ENCODE measurements at places on chromosomes 3 and 15. TPM values are rescaled to one million over a fixed set of nuclear protein-coding genes. Genes with fewer than 3 reads are reported as not detected.

- DNase-seq: no peak
These were observed 48.1 kb upstream of the SEMA6D start for GRCh38 chr15:47669221-47669620.

DNA sequence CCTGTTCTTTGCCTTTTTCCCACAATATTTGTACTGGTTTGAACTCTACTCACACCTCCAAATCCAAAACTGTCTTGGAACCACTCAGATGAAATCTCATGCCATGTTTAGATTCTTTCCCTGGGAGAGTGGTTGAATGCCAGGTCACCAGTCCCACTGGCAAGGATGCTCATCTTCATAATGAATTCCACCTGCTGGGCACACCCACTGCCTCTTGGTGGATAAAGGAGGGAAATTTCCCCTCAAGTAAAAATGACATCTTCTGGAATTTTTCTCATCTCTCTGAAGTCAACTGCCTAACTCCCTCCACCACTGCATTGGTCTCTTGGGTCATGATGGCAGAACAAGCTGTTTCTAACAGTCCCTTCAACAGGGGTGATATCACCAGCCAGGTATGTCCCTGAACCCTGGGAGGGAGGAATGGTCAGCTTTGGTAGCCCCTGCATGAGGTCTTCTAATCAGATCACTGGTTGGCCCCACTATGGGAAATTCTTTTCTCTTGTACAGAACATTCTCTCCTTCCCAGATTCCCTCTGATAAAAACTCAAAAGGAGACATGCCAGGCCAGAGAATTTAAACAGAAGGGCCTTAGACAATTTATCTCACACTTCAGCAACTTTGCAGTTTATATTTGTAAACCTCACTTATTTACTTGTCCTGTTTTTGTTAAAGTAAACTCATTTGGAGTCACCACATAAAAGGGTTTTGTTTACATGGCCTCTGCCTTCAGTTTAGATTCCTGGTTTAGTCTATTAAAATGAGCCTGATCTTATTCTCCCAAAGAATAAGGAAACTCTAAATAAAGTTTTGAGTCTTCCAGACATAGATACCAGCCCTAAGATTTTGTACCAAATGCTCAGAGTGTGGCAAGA is 143.4 kb downstream of the WNT5A start:
- DNase-seq: no peak

DNA sequence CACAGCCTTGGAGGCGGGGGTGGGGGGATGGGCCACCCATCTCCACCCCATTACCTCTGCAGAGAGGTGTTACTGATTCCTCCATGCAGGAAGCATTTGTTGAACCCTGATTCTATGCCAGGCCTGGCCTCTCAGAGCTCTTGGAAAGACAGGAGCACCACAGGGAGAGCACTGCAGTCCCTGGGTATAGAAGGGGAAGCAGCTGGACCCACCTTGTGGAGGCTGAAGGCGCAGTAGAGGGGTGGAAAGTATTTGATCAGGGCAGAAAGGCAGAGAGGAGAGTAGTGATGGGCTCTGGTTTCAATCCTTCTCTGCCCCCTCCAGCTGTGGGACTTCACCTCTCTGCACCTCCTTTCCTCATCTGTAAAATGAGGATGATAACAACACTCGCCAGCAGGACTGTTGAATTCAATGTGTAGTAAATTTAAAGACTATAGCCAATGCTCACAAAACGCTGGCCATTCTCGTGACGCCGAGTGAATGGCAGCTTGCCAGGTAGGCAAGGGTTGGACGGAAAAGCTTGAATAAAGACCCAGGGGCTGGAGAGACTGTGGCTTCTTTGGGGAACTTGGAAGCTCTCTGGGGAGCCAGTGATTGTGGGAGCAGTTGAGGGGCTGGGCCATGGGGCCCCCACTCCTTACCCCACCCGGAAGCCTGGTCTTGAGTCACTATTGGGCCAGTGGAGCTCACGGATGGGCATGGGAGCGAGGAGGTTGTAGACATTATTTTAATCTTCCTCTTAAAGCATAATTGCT is 8.0 kb upstream of the CCDC33 start:
- DNase-seq: no peak

The ANKRD63 gene
- 1.3 TPM for total RNA-seq

DNA sequence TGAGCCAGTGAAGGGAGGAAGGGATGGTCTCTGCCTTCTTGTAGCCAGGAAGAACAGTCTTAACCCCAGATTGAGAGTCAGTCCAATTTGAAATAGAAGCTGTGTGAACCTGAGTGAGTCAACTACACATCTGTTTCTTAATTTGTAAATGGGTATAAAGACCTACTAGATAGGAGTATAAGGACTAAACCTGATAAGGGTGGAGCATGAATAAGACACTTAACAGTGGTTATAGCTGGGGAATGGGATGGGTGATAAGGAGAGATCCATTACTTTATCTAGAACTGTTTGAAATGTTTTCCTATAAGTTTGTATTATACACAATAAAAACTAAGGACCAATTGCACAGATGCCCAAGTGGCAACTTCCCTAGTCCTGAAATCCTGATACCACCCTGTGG is 1.4 kb downstream of the MAN2C1 start:
- DNase-seq: no peak

The P4HTM gene
- 40.5 TPM for total RNA-seq

The DAZL gene
- not detected for total RNA-seq

The GOLGA6B gene
- not detected for total RNA-seq

- peak; percentile 66 for DNase-seq
These were observed 65.5 kb upstream of the ROPN1 start for GRCh38 chr3:124057420-124057819.

DNA sequence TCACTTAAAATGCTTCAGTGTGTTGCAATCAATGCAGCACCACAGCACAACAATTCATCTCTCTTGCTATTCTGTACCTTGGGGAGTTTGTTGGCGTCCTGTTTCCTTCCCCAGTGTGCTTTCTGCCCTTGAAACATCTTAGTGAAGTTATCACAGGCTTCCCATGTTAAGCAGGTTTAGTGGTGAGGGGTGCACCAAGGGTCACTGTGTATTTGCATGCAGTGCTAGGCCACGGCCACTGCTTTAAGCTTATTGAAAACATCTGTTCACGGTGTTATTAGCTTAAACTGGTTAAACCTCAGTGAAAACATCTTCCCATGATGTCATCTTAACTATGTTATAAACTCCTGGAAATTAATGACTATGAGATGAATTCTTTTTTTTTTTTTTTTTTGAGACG is 217.3 kb upstream of the GOLIM4 start:
- DNase-seq: no peak

GRCh38 chr3:185733980-185734724 is 90.7 kb downstream of the IGF2BP2 start:
- no peak for DNase-seq

Data from right atrium auricular region (tissue), 2 donors.